ENCODE measurements at places on chromosomes 6 and 20.
A peak's percentile ranks its signal among the peaks of the same experiment; 100 is the strongest.

GRCh38 chr6:14313248-14313647 is 195.7 kb downstream of the CD83 start:
- no peak for DNase-seq

- no peak for DNase-seq
Measured at GRCh38 chr6:106249658-106250057, 75.9 kb downstream of the ATG5 start.

DNA sequence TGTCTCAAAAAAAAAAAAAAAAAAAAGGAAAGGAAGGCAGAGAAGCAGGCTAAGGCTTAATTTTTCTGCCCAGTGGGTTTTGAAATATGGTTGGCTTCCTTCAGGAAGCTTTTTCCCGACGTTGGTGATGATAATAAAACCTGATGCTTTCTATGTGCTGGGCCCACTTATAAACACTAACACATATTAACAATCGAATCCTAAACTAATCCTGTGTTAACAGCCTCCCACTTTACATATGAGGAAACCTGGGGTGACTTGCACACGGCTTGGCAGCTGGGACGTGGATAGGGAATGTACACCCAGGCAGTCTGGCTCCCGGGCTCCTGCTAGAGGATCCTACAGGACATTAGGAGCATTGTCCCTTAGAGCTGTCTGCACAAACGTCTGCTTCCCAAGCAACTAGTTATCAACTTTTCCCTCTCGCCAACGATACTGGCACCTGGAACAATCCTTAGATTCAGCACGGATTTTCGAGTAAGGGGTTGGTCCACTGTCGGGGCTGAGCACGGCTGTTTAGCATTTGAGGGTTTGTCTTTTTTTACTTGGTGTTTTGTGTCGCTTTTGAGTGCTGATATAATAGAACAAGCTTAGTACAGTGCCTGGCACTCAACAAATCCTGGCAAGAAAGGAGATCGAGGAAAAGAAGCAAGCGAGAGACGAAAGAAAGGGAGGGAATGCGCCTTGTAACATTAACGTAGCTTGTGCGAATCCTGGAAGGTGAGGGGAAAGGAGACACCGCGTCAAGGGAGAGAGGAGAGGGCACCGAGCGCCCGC is 622 bp upstream of the KIZ start:
- no peak for DNase-seq

- DNase-seq = peak; percentile 47
Measured at GRCh38 chr6:19472153-19472552, 365.0 kb upstream of the ID4 start.

GRCh38 chr20:32967961-32968457 is 36.2 kb downstream of the SUN5 start:
- DNase-seq = no peak

- peak; percentile 1 for DNase-seq
Measured at GRCh38 chr6:86856937-86857563, 80.3 kb upstream of the HTR1E start.

DNA sequence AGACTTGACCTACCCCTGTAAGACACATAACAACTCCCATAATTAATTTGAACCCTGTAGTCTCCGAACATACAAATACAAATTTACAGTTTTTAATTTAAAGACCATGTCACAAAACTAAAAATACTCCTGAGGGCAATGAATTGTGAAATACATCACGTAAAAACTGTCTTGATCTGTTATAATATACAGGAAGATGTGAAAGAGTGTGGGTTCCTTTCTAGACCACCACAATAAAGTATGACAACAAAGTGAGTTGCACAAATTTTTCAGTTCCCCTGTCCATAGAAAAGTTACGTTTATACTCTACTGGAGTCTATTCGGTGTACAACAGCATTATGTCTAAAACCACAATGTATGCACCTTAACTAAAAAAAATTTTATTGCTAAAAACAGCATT is 11.0 kb upstream of the BLOC1S5 start:
- no peak for DNase-seq

- DNase-seq = no peak
Measured at GRCh38 chr6:165728216-165728615, 65.2 kb upstream of the PDE10A start.

GRCh38 chr20:38152175-38152620 is 12.9 kb downstream of the TGM2 start:
- DNase-seq = no peak

- no peak for DNase-seq
Measured at GRCh38 chr6:49526598-49526997, 23.9 kb upstream of the C6orf141 start.

DNA sequence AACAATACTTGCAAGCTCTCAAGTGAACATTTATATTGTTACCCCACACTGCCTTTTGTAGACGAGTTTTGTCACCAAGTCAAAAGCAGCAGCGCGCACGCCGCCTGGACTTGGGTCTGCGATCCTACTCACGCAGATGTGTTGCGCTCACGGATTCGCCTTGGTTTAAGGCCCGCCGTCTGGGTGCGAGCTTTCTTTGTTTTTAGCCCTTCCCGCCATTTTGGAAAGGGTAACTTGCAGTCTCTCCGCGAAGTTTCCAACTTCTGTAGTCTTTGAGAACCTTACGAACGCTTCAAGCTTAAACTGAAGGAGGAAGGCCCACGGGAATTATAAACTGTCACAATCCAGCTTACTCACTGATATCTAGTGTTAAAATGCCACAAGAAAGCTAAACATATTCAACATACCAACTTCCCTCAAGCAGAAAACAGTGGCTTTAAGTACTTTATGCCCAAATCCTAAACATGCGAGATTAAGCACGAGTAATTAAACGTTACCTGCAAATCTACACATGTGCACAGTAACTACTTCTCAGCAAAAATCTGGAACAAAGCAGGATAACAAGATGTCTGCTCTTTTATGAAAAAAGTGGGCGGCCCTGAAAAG is 80.4 kb upstream of the BTN3A2 start:
- no peak for DNase-seq

- DNase-seq = no peak
Measured at GRCh38 chr20:44154521-44155001, 32.4 kb downstream of the JPH2 start.

- DNase-seq = no peak
Measured at GRCh38 chr6:48016020-48016755, 94.8 kb downstream of the PTCHD4 start.

- no peak for DNase-seq
Measured at GRCh38 chr20:12717061-12717460, 291.7 kb upstream of the SPTLC3 start.

Measured in fibroblast of the conjunctiva (primary cell).